ENCODE measurements at places on chromosomes 7 and 10.

DNA sequence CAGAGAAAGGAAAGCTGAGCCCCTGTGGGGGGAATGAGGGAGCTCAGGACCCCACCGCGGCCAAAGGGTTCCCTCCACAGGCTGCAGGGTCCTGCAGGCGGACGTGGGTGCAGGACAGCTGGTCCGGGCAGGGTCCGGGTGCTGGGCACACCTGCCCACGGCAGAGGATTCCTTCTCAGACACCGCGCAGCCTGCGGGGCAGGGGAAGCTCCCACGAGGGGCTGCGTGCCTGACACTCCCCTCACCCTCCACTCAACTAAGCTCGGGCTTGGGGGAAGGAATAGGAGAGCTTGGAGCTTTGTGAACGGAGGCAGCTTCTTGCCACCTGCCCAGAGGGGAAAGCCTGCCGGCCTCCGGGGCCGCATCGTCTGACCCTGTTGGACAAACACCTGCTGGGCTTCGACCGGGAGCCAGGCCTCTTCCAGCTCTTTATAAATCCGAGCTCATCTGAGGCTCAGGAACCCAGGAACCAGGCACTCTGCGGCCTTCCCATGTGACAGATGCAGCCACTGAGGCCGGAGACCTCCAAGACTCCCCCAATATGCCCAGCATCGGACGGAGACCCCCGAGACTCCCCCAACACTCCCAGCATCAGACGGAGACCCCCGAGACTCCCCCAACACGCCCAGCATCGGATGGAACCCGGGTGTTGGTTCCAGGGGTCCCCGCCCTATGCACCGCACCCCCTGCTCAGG is 97.3 kb downstream of the PDGFA start:
- no peak for DNase-seq

DNA sequence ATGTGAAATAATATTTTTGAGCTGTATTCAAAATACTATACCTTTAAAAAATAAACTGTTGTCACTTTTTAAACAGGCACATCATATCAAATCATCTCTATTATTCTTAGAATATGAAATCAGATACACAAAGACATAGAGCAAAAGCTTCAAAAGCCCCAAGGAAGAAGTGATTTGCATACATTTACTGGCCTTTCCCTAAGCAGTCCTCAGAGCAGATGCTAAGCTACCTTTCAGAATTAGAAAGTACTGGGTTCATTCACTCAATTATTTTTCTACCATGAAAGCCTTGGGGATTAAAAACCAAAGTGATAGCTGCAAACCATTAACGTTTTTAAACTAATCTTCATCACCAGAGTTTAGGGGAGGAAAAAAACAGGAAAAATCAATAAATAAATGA is 55.8 kb upstream of the RNF148 start:
- no peak for DNase-seq

DNA sequence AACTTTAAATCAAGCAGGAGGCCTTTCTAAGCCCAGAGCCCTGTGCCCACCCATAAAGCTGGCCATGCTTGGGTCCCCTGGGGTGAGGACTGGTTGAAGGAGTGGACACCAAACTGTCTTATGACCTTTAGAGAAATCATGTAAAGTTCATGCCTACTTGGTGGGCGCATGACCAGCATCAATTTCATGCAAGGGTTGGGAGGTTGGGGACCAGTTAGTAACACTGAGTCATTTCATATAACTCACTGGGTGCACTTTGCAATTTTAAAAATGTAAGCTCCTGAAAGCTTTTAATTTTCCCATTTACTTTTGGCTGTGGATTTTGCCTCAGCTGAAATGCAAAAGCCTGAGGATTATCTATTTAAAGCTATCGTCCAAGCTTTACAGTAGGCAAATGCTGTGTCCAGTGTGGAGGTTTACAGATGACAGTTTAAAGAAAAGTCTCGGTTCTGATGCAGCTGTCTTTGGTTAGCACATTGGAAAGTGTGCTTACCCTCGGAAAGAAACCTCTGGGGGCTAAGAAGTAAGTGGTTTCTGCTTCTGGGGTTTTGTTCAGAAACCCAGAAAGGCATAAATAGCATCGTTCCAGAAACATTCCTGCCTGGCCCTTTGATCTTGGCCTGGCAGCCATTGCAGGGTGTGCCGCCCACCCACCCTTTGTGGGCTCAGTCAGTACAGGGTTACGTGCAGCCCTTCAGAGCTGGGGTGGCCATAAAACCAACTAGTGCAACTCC is 48.8 kb upstream of the CHST15 start:
- DNase-seq, result no peak

DNA sequence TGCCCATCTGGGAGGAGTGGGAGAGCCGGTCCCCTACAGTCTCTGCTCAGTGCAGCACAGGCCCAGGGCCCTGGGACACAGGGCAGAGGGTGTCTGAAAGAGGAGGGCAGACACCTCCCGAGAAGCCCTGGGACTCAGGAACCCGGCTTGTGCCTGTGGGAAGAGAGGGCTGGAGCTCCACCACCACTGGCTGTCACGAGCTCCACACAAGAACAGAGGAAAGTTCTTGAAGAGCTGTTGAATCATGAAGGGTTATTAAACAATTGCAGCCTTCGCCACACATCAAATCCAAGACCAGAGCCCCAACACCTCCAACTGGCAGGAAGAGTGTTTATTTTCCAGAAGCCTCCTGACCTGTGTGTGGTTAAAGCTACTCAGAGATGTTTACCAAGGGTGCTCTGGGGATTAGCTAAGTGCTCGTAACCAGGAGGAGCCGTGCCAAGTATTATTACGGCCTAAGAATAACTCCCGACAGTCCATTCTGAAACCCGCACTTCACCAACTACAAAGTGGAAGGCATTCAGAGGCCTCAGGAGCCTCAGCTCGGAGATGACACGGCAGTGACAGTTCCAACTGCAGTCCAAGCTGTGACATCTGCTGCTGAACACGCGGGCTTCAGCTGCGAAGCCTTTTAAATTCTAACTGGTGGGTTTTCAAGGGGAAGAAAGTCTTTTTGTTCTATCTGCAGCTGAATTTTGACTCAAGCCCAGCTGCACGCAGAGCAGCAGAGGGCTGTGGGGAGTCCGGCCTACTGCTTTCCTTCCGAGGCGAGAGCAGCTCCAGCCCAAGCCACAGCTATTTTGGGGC is 75.1 kb downstream of the MAD1L1 start:
- DNase-seq, result no peak
